ENCODE measurements at places on chromosomes 1 and 21.
A peak's percentile ranks its signal among the peaks of the same experiment; 100 is the strongest.

GRCh38 chr1:36573445-36573844 is 90.7 kb upstream of the CSF3R start:
- DNase-seq, result no peak

GRCh38 chr1:186983327-186983726 is 154.6 kb downstream of the PLA2G4A start:
- no peak for DNase-seq

DNA sequence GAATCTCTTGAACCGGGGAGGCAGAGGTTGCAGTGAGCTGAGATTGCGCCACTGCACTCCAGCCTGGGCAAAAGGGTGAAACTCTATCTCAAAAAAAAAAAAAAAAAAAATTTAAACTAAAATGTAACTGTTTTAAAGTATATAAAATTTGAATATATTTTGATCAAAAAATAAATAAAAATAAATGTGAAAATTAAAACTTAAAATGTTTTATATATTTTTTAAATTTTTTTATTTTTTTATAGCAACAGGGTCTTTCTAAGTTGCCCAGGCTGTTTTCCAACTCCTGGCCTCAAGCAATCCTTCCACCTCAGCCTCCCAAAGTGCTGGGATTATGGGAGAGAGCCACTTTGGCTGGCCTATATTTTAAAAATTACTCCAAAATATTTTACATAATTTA is 15.2 kb upstream of the FAM76A start:
- no peak for DNase-seq

- no peak for DNase-seq
Observed at GRCh38 chr1:69315823-69316222, 251.9 kb upstream of the LRRC7 start.

DNA sequence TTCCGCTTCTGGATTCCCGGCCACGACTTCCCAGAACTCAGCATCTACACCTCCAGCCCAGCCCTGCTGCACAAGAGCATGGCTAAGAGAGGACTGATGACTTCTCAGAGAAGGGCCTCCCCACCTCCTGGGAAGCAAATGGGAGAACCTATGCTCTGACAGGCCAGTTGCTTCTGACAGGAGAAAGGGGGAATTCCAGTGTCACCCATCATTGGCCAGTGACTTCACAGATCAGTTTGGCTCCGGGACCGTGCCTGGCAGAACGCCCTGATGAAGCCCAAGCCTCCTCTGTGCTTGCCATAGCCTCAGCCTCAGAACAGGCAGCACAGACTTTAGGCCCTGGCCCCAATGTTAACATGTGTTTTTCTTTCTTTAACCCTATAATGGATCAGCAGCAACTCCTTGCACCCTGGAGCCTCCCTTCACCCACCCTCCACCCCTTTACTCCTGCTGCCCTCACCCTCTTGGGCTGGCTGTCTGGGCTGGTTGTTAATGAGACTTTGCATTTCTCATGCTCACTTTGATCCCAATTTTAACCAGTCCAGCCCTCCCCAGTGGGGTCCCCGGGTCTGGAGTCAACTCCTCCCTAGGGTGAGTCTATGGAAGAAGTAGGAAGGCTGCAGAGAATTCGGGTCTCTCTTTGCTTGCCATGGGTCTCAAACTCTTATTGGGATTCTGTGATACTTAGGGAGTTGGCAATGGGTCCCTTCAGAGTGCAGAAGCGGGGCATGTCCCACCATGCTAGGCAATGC is 42.7 kb upstream of the SLC30A1 start:
- no peak for DNase-seq

GRCh38 chr1:150532860-150533259 is 16.3 kb upstream of the ADAMTSL4 start:
- no peak for DNase-seq

DNA sequence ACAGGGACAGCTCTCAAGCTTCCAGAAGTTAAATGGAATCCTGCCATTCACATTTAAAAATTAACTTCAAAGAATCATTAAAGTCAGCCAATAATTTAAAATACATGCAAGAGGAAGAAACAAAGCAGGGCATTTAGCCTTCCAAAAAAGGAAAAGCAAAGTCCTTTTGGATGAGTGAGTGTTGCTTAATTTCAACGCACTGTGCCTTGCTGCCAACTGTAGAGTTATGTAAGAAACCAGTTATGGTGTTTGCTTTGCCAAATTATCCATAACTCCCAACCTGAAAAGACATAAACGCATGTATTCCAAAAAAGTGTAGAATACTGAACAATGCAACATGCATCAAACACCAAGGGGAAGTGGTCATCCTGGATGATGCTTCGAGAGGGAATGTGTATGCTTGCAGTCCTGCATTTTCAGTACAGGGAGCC is 16.1 kb upstream of the KCNE1 start:
- no peak for DNase-seq

- no peak for DNase-seq
Observed at GRCh38 chr1:2306151-2306978, 78.2 kb downstream of the SKI start.

DNA sequence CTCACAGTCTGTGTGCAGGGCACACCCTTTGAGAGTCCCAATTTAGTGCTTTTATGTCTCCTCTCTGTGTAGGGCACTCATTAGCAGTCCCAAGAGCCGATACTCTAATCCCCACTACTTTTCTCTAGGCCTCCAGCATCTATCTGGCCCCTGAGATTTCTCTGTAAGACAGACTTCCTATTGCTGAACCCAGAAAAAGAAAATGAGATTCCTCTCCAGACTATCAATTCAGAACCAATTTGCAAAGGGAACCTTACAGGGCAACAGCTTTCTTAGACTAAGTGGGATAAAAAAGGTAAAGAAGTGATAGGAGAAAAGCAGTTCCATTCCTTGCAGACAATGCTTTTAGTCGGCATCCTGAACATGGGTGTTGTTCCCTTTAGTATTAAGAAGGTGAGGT is 172.2 kb downstream of the EDEM3 start:
- no peak for DNase-seq

GRCh38 chr1:93358293-93358692 is 12.6 kb downstream of the DR1 start:
- DNase-seq, result no peak

DNA sequence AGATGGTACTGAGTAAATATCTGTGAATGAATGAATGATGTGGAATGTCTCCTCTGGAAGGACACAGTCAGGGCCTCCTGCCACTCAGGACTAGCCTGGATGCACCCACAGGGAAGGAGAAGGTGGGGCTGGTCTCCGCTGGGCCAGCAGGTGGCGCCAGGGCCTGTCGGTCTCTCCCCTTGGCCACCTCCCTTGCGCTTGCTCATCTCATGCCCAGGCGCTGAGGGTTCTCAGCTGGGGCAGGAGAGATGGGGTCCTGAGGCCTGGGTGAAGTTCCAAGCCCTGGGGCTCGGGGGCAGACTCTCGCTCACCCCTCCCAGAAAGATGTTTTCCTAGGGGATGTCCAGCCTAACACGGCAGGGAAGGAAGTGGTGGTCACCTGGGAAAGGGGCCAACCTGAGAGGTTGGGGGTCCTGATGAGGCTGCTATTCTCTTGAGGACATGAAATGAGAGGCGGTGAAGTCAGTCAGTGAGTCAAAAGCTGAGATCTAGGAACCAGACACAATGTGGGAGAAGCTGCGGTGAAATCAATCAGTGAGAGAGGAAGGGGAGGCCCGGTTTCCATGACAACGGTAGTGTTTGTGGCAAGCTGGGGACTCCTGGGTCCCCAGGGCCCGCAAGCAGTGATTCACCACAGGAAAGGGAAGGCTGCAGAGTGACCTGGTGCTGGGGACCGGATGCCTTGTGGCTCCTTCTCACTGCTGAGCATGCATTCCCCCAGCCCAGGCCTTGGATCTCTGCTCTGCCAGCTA is 14.6 kb upstream of the MEX3A start:
- peak; percentile 59 for DNase-seq

GRCh38 chr1:220207411-220207810 is 64.8 kb downstream of the RAB3GAP2 start:
- no peak for DNase-seq

All from esophagus squamous epithelium (tissue), 5 donors.